ENCODE measurements at places on chromosomes 11 and 22.
A peak's percentile ranks its signal among the peaks of the same experiment; 100 is the strongest.

- DNase-seq: no peak
Measured at GRCh38 chr11:106517426-106517825, 440.0 kb downstream of the AASDHPPT start.

- DNase-seq: no peak
Measured at GRCh38 chr11:70448983-70449567, 50.7 kb downstream of the CTTN start.

DNA sequence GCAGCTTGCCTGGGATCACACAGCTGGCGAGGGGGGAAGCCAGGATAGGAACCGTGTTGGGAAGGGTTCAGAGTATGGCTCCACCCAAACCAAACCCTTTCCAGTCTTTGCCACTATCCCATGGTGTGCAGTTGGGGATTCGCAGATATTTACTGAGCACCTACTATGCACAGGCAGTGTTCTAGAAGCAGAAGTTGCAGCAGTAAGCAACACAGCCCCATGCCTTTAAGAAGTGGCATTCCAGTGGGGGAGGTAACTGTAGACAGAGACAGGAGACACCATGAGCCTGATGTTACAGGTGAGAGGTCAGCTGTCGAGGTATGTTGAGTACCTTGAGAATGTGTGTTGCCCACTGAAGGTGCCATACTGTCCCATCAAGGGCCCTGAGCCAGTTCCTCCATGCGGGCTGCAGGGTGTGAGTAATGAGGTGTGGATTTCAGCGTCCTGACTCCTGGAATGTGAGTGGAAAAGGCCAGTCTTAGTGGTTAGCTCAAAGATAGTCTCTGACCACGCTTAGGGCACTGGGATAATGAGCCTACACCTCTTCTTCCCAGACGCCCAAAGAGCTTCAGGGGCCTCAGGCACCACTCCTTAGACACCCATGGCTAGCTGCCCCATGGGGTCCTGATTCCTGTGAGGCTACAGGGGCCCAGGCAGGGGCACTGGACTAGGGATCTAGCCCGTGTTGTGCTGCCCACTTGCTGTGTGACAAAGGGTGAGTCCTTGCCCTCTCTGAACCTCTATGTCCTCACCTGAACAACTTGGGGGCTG, 71.8 kb upstream of the TP53I11 start:
- no peak for DNase-seq

DNA sequence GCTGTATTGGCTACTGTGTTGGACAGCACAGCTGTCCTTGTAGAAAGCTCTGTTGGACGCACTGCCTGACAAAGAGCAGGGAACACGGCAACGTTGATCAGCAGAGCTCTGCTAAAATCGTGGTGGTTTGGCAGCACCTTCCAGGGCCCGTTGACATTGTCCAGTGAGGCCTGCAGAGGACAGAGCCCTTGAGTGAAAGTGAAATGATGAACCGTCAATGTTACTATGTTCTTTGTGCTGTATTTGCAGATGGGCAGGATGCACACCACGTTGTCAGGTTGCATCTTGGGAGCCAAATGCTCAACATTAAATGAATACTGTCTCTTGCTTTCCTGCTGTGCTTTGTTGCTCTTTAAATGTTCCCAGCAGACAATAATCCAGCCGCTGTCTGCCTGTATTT, 69.7 kb downstream of the NELL1 start:
- no peak for DNase-seq

- DNase-seq: no peak
Measured at GRCh38 chr11:20160425-20161229, at the start of gene DBX1. Gene DBX1, minus strand, starts transcription at chr11:20160475. Its CDS starts 151 bp downstream, at chr11:20160324.

- DNase-seq: no peak
Measured at GRCh38 chr11:64500176-64501013, 90.6 kb upstream of the SLC22A12 start.

GRCh38 chr11:3860375-3860774, 4.9 kb downstream of the STIM1 start:
- no peak for DNase-seq

DNA sequence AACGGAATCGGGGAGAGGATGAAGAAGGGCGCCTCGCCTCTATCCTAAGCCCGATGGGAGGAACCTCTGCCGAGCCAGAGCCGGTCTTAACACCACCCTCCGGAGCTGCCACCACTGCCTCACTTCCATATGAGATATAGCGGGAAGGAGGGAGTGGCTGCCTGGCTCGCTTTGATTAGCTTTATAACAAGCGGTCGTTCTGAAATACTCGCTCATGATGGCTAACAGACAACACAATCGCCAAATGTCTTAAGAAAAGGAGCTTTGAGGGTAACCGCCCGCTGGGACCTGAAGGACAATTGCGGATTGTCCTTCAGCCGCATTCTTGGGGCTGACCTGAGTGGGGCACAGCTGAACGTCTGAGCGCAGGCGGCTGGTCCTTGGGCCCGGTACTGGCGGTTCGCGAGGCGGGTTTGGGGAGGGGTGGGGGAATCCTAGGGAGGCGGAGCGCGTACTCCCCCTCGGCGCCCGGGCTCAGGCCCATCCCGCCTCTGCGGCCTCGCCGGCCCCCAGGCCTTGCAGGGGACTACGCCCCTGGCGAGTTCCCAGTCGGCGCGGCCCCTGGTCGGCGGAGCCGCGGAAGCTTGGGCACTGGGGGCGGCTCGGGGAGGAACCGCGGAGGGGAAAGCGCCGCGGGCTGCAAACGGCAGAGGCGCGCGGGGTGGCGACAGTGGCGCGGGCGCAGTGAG, at the start of gene PLAAT5:
PLAAT5 (minus strand) TSS at position 617 of the 689 bp plus-strand sequence; CDS start at position 484, 133 bp downstream.
- DNase-seq: no peak

DNA sequence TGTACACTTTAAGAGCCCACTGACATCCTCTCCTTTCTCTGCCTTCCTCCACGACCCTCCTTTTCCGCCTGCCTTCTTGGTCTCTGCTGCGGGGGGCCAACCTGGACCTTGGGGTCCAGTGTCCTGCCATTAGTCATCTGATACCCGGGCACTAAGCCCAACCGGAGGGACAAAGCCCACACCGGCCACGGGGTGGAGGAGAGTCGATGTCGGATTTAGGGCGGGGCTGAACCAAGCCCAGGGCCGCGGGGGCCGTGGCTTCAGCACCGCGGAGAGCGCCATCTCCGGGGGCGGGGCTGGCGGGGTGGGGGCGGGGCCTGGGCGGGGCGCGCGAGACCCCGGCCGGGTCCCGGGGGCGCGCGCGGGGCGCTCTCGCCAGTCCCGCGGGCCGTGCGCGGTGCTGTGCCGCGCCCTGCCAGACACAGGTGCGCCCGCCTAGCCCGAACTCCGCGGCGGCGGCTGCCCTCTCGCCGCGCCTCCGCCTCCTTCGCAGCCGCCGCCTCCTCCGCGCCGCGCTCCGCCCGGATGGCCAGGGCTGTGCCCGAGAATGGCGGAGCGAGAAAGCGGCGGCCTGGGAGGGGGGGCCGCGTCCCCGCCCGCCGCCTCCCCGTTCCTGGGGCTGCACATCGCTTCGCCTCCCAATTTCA, at the start of gene MAPK8IP1:
MAPK8IP1 (plus strand) TSS at position 378 of the 647 bp plus-strand sequence; CDS start at position 548, 170 bp downstream.
- peak; percentile 39 for DNase-seq

DNA sequence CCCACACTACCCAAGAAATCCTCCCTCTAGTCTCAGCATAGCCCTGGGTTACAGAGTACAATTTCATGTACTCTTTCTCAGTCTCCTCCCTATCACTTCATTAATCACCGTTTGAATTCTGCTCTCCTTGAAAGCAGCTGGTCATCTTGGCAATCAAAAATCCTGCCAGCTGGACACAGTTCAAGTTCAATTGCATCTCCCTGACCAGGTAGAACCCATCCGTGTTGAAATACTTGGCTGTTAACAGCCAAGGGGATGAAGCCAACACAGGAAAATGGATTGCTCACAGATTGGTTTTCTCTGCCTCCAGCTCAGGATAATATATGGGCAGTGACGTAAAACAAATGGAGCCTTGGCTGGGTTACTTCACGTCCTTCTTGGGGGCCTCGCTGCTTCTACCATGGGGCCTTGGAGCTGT, 55.1 kb upstream of the GRK3 start:
- DNase-seq: no peak

GRCh38 chr11:76185931-76186401, 20.3 kb downstream of the WNT11 start:
- no peak for DNase-seq

- no peak for DNase-seq
Measured at GRCh38 chr11:35588627-35589026, 29.6 kb upstream of the FJX1 start.

GRCh38 chr22:30262917-30263741, 3.5 kb downstream of the OSM start:
- peak; percentile 68 for DNase-seq

GRCh38 chr11:18775492-18776292, 15.9 kb downstream of the PTPN5 start:
- peak; percentile 19 for DNase-seq

DNA sequence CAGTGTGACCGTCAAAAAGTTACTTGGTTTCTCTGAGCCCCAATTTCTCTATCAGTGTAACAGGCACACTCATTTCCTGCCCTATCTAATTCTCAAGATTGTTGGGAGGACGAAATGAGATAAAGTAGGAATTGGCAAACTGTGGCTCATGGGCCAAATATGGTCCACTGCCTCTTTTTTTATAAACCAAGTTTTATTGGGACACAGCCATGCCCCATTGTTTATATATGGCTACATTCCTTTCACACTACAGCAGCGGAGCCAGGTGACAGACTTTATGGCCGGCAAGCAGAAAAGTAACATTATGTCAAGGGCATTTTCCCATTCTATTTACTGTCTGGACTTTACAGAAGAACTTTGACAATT, 116.7 kb upstream of the TIMP3 start:
- DNase-seq: no peak

DNA sequence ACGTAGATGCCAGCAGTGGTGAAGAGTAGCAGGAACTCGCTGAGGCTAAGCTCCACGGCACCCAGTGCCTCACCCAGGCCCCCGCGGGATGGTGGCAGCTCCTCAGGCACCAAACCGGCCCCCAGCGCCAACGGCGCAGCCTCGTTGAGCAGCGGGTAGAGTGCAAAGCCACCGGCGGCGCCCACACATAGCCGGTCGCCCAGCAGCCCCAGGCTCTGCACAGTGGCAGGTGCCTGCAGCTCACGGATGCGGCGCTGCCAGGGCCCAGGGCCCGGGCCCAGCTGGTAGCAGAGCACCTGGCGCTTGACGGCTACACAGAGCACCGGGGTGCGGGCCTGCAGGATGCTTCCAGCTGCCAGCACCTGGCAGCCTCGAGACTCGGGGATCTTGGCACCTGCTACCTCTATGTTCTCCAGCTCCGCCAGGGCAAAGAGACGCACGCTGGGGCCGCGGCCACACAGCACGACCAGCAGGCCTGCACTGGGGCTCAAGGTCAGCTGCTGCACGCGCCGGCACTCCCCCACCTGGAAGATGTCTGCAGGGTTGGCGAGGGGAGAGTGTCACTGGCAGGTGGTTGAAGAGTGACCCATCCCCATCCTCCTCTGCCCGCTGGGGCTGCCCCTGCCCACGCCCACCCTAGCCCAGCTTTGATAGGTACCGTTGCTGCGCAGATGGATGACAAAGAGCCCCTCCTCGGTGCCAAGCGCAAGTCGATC, 14.8 kb downstream of the CDC42BPG start:
- no peak for DNase-seq

DNA sequence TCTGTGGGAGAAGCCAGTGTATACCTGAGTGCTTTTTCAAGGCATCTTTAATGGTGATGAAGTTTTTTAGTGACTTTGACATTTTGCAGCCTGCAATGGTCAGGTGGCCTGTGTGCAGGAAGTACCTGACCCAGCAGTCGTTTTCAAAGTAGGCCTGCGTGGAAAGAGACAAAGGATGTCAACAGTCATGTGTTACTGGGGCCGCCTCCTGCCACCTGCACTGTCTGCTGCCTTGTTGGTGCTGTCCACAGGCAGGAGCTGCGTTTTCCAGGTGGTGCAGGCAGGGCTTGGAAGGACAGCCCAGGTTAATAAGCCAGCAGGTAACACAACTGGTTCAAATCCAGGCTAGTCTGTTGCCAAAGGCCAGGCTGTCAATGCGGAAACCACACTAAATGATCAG, 26.5 kb upstream of the NAP1L4 start:
- DNase-seq: no peak

DNA sequence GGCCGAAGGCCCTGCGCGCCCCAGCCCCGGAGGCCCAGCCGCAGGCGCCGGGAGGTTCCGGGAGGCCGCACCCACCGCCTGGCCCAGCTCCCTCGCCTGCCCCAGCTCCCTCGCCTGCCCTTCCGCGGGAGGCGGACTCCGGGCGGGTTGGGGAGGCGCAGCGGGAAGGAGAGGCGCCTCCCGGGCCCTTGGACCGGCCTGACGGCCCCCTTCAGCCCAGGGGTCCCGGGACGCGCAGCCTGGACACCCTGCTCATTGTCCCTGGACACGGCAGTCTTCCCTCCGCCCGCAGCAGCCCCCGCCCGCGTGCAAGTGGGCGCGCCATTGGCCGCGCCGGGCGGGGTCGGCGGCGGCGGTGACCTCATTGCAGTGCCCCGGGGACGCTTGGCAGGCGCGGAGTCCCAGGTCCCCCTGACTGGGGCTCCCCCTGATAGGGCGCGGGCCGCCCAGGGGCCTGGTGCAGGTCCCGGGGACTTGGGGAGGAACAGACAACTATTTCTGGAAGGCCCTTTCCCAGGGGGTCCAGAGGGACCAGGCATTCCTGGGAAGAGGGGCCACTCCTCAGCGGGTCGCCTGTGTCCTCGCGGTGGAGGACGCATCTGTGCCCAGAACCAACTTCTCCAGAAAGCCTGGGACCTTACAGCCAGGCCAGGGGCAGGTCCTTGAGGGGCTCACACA, 501 bp downstream of the CD151 start:
- no peak for DNase-seq

GRCh38 chr11:68503251-68503687, 42.7 kb downstream of the PPP6R3 start:
- DNase-seq: no peak

DNA sequence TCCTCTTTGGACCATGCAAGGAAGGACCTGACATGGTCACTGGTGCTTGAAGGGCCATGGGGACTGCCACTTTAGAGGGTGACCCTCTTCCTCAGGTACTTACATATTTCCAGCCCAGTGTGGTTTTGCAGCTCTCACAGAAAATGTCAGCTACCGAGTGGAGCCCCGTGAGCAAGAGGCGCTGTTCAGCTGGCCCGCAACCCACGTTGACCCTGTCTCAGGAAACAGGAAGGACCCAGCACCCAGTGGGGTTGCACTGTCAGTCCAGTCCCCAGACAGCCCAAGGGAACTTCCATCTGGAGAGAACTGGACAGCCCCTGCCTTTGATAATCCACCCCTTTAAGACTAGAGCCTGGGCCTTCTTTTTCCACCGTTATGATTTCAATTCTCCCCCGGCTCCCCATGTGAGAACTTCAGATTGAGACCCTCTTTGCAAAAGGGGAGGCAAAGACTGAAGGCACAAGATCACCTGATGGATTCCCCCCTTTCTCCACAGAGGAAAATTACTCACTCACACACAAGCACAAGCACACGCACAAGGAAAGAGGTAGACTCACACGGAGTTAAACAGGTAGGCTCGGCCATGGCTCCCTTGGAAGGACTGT, 3.4 kb downstream of the YPEL4 start:
- no peak for DNase-seq

DNA sequence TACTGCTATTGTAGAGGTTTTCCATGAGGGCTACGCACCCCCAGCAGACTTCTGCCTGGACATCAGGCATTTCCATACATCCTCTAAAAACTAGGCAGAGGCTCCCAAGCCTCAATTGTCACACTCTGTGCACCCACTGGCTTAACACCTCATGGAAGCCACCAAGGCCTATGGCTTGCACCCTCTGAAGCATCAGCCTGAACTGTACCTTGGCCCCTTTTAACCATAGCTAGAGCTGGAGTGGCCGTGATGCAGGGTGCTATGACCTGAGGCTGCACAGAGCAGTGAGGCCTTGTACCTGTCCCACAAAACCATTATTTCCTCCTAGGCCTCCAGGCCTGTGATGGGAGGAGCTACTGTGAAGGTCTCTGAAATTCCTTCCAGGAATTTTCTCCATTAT, 33.9 kb downstream of the AAMDC start:
- no peak for DNase-seq
